GM19239 (cell line): ENCODE measurements at places on chromosomes 6 and 20.

DNA sequence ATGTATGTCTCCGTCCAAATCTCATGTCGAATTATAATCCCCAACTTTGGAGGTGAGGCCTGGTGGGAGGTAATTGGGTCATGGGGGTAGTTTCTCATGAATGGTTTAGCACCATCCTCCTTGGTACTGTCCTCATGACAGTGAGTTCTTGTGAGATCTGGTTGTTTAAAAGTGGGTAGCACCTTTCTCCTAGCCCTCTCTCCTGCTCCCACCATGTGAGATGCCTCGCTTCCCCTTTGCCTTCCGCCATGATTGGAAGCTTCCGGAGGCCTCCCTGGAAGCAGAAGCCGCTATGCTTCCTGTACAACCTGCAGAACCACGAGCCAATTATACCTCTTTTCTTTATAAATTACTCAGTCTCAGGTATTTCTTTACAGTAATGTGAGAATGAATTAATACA, 123.1 kb downstream of the FYN start:
- no peak for DNase-seq

GRCh38 chr6:81075974-81076373, 676.5 kb downstream of the TENT5A start:
- DNase-seq: no peak

- no peak for DNase-seq
These were observed 354.0 kb upstream of the RGS17 start for GRCh38 chr6:153485072-153485471.

GRCh38 chr20:56488566-56488965, 20.1 kb downstream of the RTF2 start:
- no peak for DNase-seq

DNA sequence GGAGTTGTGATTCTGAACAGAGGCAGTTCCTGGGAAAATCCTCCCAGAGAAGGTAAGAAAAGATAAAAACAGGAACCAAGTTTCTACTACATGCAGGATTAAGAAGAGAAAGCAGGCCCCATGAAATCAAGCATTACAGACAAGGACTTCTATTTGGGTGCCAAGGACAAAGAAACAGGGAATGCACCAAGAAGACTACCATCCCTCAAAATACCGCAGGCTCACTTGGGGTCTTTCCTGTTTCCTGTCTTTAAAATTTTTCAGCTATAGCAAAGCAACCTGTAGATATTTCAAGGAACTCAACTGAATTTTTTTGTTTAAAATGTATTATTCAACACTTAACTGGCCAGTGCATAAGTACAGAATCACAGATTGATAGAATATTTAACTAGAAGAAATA, 107.5 kb downstream of the THEMIS start:
- DNase-seq: no peak

DNA sequence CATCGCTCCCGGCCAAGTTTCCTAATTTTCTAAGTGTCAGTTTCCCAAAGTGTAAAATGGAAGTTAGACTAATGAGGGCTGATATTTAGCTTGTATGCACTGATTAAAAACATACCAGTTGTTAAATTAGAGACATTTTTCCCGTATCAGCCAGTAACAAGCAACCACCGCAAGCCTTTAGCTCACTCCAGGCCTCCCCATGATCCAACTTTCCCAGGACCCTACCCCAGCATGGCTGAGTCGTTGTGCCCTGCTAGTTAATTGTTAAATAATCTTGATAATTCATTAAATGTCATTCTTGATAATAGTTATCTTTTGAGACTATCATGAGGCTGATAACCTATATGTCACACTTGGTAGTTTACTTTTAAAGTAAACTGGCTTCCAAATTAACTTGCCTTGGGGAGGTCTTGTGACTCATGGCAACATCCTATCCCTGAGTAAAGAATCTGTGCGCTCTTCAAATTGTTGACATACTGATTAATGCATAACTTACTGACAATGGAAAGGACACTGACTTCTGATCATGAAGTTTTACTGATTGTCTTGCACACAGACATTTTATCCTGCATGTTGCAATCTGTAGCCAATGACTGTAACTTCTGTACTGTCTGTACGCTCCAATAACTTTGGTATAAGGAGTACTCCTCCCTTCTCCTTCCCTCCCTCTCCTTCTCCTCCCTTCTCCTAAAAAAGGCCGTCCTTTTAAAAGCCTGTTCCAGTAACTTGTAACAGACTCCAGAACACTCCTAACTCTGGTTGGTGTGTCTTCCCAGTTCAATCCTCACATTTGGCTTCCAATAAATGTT, 6.3 kb upstream of the GTF3C6 start:
- DNase-seq: no peak

DNA sequence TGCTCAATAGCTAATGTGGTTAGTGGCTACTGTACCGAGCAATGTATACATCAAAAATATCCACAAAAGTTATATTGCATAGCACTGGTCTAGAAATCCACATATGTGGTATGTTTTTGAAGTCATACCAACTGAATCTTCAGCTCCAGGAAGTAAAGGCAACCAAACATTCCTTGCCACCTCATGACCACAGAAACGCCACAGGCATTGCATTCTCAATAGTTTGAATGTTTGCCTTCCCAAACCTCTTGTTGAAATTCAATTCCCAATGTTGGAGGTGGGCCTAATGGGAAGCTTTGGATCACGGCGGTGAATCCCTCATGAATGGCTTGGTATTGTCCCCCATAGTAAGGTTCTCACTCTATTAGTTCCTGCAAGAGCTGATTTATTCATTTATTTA, 18.2 kb upstream of the ZNF391 start:
- DNase-seq: no peak

DNA sequence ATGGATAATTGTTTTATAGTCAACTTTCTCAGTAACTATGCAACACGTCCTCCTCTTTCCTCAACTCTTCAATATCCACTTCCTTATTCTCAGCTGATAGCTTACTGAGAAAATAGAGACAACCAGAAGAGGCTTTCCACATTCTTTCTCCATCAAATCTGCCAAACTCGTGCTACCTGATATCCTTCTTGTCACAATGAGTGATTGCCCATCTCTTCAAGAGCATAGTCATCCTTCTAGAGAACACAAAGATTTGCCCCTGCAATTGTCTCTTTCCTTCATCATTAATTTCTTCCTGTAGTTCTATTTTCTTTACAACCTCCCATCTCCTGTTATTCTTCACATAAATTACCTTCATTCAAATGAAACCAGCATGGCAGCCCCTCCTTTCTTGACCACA, 75.9 kb upstream of the RGS17 start:
- DNase-seq: no peak

- no peak for DNase-seq
These were observed 296.2 kb upstream of the MARCKS start for GRCh38 chr6:113560908-113561307.

DNA sequence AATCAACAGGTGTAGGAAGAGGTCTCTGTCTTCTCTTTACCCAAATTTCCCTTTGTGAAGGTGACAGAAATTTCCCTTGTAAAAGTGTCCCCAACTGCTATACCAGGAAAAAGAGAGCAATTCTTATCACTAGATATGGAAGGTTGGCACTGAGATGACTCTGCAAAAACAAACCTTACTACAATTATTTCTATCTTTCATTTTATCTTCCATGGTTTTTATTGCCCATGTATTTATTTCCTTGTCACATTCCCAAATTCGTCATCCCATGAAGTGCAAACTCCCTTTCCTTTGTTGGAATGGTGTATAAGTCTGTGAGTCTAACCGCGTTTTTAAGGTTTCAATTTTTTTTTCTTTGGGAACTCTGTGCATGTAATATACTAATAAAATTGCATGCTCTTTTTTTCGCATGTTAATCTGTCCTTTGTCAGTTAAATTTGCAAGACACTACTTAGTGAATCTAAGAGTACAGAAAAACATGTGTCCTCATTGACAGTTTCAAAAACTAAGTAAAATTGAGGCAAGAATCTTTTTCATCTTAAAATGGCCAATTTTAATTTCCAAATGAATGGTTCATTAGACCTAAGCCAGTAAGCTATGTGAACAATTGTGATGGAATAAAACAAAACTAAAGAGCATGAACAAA, 35.4 kb upstream of the HFE start:
- DNase-seq: no peak

DNA sequence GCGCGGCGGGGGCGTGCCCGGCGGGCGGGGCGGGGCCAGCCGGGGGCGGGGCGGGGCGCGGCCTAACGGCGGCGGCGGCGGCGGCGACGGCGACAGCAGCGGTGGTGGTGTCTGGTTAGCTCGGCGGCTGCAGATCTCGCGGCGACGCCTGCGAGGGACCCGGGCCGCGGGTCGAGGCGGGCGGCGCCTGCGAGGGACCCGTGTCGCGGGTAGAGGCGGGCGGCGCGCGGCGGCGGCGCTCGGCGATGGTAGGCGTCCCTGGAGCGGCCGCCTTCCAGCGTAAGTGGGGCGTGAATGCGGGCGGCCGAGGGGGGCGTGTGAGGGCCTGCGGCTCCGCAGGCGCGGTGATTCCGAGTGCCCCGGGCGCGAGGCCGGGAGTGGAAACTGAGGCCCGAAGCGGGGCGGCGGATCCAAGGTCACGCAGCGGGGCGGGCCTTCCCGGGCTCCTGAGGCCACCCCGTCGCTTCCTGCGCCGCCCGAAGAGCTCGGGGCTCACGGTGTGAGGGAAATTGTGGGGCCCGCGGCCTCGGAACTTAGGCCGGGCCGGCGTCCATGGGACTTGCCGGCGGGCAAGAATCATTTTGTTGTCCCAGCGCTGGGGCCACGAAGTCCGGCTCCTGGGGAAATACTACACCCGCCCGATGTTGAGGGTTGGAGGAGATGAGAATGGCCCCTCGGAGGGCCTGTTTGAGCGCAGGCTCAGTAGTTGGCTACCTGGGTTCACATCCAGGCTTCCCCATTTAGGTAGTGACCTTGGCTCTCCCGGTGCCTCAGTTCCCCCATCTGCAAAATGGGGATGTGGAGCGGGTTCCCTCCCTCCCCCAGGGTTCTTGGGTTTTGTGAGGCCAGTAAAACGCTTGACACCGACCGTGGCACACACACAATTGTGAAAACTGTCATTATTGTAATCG, at the start of gene CBFA2T2:
TSS of gene CBFA2T2 (plus strand) at position 74 of the 911 bp plus-strand sequence. CDS start at position 246, 172 bp downstream.
- DNase-seq: no peak

DNA sequence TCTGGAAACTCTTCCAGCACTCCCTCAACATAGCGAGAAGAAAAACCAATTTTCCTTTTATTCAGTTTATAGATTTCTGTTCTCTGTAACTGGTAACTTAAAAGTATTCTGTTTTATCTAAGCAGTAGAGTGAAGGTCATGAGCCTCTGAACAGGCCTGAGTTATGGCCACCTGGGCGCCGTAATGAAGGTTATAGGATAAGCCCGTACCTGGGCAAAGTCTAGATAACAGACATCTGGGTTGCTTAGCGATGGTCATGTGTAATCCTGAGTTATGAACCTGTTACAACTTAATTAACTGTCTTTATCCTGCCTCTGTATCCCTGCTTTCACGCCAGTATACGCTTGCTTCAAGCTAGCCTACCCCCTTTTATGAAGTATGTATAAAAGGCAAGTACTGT, 13.0 kb upstream of the FAM217A start:
- DNase-seq: no peak

DNA sequence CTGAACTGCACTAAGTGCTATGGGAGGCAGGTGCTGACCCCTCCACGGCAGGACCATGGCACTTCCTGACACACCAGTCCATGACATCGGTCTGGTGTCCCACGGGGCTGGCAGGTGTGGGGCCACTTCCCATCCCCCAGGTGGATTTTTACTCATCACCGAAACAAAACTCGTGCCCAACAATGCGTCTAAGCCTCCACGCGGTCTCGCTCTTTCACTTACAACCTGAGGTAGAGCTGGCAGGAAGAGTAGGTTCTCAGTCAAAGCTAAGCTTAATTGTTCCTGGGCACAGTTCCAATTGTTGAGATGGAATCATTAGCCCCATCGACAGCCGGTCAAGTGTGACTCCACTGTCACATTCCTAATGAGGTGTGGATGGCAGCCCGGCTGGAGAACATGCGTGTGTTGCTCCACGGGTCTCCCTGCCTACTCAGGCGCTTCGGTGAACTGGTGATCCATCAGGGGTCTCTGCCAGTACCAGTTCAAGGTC, 125.7 kb downstream of the SLC23A2 start:
- no peak for DNase-seq

DNA sequence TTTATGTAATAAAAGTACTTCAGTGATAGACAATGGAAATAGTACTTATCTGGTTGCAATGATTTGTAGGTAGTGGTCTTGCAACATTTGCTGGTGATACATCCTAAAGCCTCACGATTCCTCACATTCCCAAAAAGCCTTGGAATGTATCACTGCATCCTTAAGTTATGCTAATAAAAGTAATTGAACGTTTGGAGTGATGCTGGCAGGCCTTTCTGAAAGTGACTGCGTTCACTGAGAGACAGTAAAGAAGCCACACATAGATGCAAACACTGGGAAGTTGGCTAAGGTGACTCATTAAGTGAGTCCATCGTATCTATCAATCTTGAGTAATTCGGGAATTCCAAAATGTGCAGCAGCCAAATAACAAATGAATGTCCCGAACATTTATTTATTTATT, 444.1 kb upstream of the SOX4 start:
- DNase-seq: no peak

DNA sequence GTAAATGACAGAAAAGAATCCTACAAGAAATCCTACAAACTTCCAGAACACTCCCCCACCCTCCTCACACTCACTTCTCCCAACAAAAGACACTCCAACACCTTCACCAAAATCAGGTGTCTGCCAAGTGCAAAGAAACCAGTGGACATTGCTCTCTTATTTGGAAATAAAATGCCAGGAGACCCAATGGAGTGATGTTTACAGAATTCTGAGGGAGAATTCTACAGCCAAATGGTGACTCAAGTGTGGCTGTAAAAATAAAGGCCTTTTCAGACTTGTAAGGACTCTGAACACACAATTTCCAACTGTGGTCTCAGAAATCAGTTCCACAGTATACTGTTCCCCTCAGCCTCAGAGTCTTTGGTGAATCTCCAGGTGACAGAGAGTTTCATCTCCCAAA, 109.6 kb upstream of the CARMIL1 start:
- no peak for DNase-seq

DNA sequence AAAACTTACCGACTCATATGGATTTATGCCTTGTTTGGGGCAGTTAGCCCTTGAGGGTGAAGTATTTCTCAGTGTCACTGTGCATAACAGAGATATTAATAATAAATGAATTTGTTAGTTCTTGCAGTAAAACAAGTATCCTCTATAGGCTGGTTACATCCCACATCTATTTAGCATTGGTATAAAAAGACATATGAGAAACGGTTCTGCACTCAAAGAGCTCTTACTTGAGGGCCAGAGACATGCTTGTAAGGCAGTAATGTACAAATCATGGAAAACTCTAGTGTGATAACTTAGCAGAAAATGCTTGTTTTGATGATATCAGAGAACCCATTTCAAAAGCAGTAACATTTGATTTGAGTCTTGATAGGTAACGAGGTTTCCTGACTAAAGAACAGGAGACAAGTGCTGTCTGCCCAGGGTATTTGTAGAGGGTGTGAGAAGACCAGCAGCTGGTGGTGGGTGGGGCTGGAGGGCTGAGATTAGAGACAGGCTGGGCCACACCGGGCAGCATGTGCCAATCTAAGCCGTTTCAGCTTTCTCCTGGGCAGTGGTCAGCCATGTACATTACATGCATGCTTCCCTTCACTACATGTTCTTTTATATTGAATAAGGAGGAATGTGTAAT, 46.3 kb downstream of the TULP4 start:
- DNase-seq: no peak

GRCh38 chr20:60473211-60473610, 515.0 kb downstream of the CDH26 start:
- no peak for DNase-seq

- no peak for DNase-seq
These were observed 1.8 kb upstream of the JARID2 start for GRCh38 chr6:15243910-15244619.
